ENCODE measurements at places on chromosomes 4 and X. TPM values are rescaled to one million over a fixed set of nuclear protein-coding genes. Genes with fewer than 3 reads are reported as not detected.

Gene ADH7
- not detected for total RNA-seq

Gene EDA2R
- total RNA-seq: 2.6 TPM

Gene HTR2C
- not detected for total RNA-seq

Gene ASB12
- 0.22 TPM for total RNA-seq

Gene PAGE4
- total RNA-seq: not detected

Gene RHOXF2
- total RNA-seq: not detected

Gene TNIP2
- total RNA-seq: 47.0 TPM

Gene TNIP3
- 3.0 TPM for total RNA-seq

Gene PF4V1
- not detected for total RNA-seq

Gene KDR
- total RNA-seq: not detected

Gene DUX4
- total RNA-seq: not detected

Gene RFC1
- 74.6 TPM for total RNA-seq

Gene TENM3
- total RNA-seq: not detected

Gene CT45A5
- total RNA-seq: not detected

Gene RIBC1
- total RNA-seq: 1.4 TPM

Gene PNCK
- total RNA-seq: 0.79 TPM

Gene PRPS2
- 67.1 TPM for total RNA-seq

Gene ANOS1
- not detected for total RNA-seq

Gene IBSP
- total RNA-seq: not detected

Gene SHISA3
- 0.85 TPM for total RNA-seq

Gene SPATA18
- total RNA-seq: 0.09 TPM

Gene F11
- total RNA-seq: not detected

Gene MAGEE2
- total RNA-seq: not detected

Gene TCEAL3
- 6.1 TPM for total RNA-seq

Gene TMSB15A
- not detected for total RNA-seq

Gene RAB40A
- 0.22 TPM for total RNA-seq

Gene CT55
- total RNA-seq: not detected

Gene SPIN2A
- 1.6 TPM for total RNA-seq

Gene TCEAL7
- total RNA-seq: not detected

Gene ARHGAP36
- not detected for total RNA-seq
